Posterior cingulate gyrus (tissue), 11 donors: ENCODE measurements at places on chromosomes 6 and 20.

GRCh38 chr20:34956041-34956458 lies 382 bp downstream of the MYH7B start:
- no peak for DNase-seq

GRCh38 chr6:73642530-73642929 lies 11.3 kb downstream of the SLC17A5 start:
- no peak for DNase-seq

- no peak for DNase-seq
Measured at GRCh38 chr6:31711233-31711632, 3.9 kb upstream of the LY6G6D start.

GRCh38 chr6:85394853-85395538 lies 54.9 kb upstream of the NT5E start:
- DNase-seq = no peak
